Chondrocyte (in vitro differentiated cells): ENCODE measurements at places on chromosomes 6 and 20.

DNA sequence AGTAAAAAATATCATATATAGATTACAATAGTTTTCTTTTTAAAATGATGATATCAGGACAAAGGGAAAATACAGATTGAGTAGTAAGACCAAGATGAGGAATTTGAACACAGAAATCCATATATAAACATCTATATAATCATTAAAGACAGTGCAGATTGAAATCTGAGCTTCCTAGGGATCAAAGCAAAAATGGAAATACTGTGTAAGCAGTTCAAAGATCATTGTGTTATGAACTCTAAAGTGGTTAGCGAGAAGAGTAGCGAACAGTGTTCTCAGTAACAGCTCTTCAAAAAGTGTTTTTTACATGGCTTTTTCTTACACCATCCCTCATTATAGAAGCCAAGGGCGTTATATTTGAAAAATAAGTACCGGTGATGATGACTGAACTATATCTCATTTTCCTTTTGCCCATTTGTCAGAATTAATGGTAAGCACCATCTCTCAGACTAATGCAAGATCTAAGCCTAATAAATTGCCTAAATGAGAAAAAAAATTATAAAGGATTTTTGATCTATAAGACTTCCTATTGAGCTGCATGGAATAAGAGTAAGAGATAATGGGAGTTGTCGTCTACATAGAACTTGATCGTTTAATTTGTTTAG, 226.3 kb downstream of the ZFAND3 start:
- no peak for DNase-seq

DNA sequence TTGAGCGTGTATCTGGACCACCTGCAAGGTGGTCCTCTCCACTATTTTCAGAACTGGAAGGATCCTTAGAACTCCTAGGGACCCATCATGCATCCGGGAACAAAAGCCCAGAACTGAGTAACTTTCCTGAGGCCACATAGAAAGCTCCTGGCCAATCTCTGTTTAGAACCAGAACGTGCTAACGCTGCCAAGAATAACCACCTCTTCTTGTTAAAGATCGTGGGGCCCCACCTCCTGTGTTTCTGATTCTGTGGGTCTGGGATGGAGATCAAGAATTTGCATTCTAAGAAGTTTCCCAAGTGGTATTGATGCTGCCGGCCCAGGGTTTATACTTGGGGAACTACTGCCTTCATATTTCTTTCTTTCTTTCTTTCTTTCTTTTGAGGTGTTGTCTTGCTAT, 13.3 kb downstream of the CD40 start:
- no peak for DNase-seq

DNA sequence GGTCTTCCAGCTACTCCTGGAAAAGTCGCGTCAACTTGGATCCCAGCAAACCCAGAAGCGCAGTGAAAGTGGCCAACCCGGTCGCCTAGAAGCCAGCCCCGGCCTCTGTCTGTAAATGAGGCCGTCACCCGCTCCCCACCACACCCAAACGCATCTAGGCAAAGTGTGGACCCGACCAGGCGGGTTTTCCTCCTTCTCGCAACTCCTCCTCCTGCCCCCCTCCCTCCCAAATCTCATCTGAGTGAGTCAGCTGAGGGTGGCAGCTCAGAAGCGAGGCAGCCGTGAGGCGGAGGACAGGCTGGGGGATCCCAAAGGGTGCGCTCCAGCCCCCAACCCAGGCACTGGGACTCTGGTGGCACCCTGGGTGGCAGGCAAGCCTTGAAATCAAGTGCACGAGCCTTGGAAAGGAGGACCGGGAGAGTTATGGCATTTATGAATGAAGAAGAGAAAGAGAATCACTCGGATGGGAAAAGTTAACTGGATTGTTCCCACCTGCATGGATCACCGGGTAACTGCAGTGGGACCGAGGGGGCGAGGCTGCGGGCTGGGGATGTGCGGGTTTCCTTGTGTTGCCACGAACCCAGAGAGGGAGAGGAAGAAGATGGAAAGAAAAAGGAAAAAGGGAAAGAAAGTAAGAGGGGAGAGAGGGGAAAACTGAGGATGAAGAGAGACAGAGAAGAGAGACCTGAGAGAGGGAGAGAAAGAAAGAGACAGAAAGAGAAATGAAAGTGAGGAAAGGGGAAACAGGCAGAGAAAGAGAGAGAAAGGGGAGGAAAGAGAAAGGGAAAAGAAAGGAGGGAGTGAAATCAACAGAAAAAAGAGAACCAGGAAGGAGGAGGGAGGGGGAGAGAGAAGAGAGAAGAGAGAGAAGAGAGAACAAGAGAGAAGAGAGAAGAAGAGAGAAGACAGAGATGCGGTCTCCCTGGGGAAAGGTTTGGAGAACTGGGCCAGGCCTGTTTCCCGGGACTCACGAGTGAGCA, at the start of gene APCDD1L:
Gene APCDD1L, minus strand, starts transcription at position 167 of the 980 bp plus-strand sequence. CDS start 692 bp downstream, outside the sequence.
- no peak for DNase-seq

- DNase-seq: no peak
Observed at GRCh38 chr6:30730601-30731435, 10.7 kb downstream of the TUBB start.

DNA sequence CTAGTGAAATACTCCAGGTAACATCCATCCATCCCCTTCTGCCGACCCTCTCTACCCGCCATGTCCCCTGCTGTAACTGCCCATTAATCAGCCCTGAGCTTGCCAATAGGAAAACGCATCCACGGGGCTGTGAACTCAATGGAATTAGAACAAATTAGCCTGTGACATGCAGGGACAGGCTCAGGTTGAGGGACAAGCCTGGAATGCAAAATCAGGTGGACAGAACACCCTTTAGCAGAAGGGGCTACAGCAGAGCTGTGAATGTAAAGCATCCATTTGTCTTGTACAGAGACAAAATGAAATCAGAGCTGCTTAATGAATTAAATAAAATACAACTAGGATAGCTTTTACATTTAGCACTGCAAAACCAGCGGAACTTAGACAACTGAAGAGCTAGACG, 187.3 kb upstream of the SASH1 start:
- no peak for DNase-seq

DNA sequence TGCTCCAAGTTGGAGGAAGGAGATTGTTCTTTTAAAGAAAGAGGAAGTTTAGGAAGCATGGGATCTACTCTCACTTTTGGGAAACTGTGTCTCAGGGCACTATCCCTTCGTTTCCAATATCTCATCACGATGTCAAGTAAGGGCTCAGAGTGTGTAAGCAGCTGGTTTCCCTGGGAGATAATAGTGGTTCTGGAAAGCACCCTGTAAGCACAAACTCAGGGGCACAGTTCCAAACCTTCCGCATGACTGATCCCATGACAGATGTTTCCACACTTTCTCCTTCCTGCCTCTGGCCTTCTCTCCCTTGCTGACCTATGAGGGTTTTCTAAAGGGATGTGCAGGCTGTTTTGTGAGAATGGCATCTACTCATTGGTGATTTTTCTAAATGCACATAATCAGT, 33.9 kb downstream of the ADTRP start:
- DNase-seq: no peak

GRCh38 chr20:57220337-57221145, 45.9 kb downstream of the BMP7 start:
- DNase-seq: no peak

- no peak for DNase-seq
Observed at GRCh38 chr6:44270526-44271405, 516 bp downstream of the TMEM151B start.

DNA sequence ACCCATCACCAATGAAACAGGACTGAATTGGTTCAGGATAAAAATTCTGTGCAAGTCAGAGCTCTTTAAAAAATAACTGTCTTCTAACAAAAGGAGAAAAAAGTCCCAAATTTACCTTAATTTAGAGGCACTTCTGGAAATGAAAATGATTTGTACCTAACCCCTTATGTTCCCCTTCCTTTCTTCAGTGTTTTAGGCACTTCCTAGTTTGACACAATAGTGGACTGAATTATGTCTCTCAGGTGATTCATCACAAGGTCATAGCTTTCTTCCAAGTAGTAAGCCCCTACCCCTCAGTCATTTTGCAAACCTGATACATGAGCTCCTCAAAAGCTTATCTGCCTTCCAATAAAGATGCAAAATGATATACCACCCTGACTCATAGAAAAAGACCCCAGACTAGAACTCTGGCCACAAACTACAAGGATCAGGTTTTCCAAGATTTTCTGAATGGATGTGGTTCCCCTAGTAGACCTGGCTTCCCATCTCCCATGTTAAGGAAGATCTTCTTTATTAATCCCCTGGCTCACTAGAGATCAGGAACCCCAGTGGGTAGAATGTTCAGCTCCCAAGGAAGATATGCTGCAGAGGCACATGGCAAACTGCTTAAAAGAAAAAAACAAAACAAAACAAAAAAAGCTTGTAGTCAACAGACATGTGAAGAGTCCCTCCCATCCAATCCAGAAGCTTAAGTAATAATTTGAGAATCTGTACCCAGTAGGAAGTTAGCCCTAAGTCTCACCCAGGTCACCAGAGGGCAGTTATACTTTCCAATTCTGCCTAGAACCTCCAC, 3.6 kb downstream of the PPP1R10 start:
- no peak for DNase-seq

DNA sequence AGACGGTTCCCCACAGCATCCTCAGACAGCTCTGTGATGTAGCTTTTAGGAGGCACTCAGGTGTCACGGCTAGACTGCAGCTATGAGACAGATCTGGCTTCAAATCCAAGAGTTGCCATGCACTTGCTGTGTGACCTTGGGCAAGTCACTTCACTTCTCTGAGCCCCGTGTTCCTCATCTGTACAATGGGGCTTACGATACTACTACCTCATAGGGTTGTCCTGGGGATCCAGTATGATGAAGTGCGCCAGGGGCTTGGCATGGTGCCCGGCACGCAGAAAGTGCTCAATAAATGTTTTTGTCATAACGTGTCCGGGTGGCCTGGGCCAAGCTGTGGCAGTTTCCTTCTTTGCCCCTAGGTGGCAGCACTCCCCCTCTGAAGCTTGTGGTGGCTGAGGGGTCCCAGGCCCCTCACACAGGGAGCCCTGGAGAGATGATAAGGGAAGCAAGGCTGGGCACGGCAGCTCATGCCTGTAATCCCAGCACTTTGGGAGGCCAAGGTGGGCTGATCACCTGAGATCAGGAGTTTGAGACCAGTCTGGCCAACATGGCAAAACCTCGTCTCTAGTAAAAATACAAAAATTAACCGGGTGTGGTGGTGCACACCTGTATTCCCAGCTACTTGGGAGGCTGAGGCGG, 19.1 kb upstream of the CHMP4B start:
- DNase-seq: no peak

DNA sequence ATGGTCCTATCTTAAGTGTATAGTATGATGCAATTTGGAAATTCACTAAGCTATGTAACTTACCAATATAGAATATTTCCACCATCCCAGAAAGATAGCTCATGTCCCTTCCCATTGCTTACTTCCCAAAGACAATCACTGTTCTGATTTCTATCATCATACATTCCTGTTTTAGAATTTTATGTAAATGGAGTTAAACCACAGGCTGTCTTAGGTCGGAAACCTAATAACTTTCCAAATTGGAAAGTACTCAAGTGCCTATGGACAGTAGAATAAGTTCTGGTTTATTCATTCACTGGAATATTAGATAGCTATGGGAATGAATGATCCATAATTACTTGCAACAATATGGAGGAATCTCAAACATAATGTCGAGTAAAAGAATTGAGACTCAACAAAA, 20.1 kb downstream of the ENPP3 start:
- DNase-seq: no peak

DNA sequence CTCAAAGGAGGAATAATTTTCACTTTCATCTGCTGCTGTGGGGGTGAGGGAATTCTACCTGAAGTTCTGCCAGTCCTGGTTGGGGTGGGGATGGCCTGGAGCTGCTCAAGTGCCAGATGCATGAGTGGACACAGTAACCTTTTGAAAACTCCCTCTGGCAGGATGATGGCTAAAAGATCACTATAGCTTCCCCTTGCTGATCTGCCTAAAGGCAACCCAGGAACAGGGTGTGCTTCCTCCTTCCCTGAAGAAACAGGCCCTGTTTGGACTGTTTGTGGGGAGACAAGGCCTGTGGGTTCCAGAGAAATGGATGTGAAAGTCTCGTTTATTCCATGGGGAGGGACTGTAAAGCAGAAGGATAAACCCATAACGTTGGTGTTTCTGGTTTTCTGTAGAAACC, 176.9 kb downstream of the DTNBP1 start:
- no peak for DNase-seq

- DNase-seq: no peak
Observed at GRCh38 chr20:2729251-2729713, 36.7 kb downstream of the EBF4 start.
